ENCODE measurements at places on chromosomes 3 and 15. TPM values are rescaled to one million over a fixed set of nuclear protein-coding genes. Genes with fewer than 3 reads are reported as not detected.

The COX17 gene
- 218 TPM for polyA plus RNA-seq

The FBXL22 gene
- polyA plus RNA-seq: 1.2 TPM

The RBMS3 gene
- 3.2 TPM for polyA plus RNA-seq

The DPPA4 gene
- polyA plus RNA-seq: not detected

The SCAMP5 gene
- 29.5 TPM for polyA plus RNA-seq

The VEPH1 gene
- 29.2 TPM for polyA plus RNA-seq

The PEX5L gene
- polyA plus RNA-seq: 0.32 TPM

The MLF1 gene
- polyA plus RNA-seq: 30.0 TPM

The FRMD5 gene
- polyA plus RNA-seq: 0.32 TPM

The TGM4 gene
- polyA plus RNA-seq: not detected

The PLOD2 gene
- 21.3 TPM for polyA plus RNA-seq

The SPATA12 gene
- not detected for polyA plus RNA-seq

The POC1A gene
- 2.5 TPM for polyA plus RNA-seq

The ACKR4 gene
- polyA plus RNA-seq: 1.1 TPM

The ADGRG7 gene
- not detected for polyA plus RNA-seq

The STT3B gene
- 44.7 TPM for polyA plus RNA-seq

The C3orf85 gene
- 40.4 TPM for polyA plus RNA-seq

The CELF6 gene
- polyA plus RNA-seq: 3.8 TPM

The GABRR3 gene
- polyA plus RNA-seq: not detected

The CSK gene
- polyA plus RNA-seq: 18.9 TPM

The BFSP2 gene
- polyA plus RNA-seq: 0.86 TPM

The PLA2G4D gene
- polyA plus RNA-seq: not detected

The ACTRT3 gene
- 4.5 TPM for polyA plus RNA-seq

The PDIA5 gene
- polyA plus RNA-seq: 19.9 TPM

The LMOD3 gene
- polyA plus RNA-seq: 0.28 TPM

The RPLP1 gene
- polyA plus RNA-seq: 2,805 TPM

The LRRC3B gene
- not detected for polyA plus RNA-seq

The SCN11A gene
- polyA plus RNA-seq: 0.17 TPM

The SLC12A1 gene
- polyA plus RNA-seq: 370 TPM

The SH2D7 gene
- polyA plus RNA-seq: not detected

The GOLGA8S gene
- polyA plus RNA-seq: 0.13 TPM

The HESX1 gene
- 2.1 TPM for polyA plus RNA-seq

The FILIP1L gene
- polyA plus RNA-seq: 5.5 TPM

The SYNM gene
- 4.5 TPM for polyA plus RNA-seq

The GPR62 gene
- polyA plus RNA-seq: 0.41 TPM

The PATL2 gene
- polyA plus RNA-seq: 0.73 TPM

The HYAL3 gene
- polyA plus RNA-seq: 3.2 TPM

The CDHR4 gene
- polyA plus RNA-seq: not detected
